ENCODE measurements at places on chromosomes 4 and X. TPM values are rescaled to one million over a fixed set of nuclear protein-coding genes. Genes with fewer than 3 reads are reported as not detected.

The LDOC1 gene
- 27.0 TPM for total RNA-seq

GRCh38 chr4:92128676-92129075, 175.1 kb upstream of the GRID2 start:
- no peaks in the 10 kb centered on the region for H3K27me3 ChIP-seq
- H3K36me3 ChIP-seq = no peaks in the 10 kb centered on the region
- no peak overlapping the region for H3K4me3 ChIP-seq
- no peak overlapping the region for H3K27ac ChIP-seq
- no peak for DNase-seq

The NKX3-2 gene
- 1.9 TPM for total RNA-seq

The RHOXF2B gene
- not detected for total RNA-seq

- H3K4me3 ChIP-seq = no peak overlapping the region
- peaks cover 3% of the 10 kb centered on the region for H3K4me1 ChIP-seq
- H3K27me3 ChIP-seq = no peaks in the 10 kb centered on the region
These were observed 64.5 kb upstream of the FRAS1 start for GRCh38 chr4:77992581-77992980.

GRCh38 chrX:40012868-40013265, 84.9 kb downstream of the BCOR start:
- peak overlapping the region; percentile 76 for H3K4me3 ChIP-seq
- H3K4me1 ChIP-seq = peaks cover 3% of the 10 kb centered on the region
- peaks cover 53% of the 10 kb centered on the region for H3K27me3 ChIP-seq
- H3K27ac ChIP-seq = no peak overlapping the region

DNA sequence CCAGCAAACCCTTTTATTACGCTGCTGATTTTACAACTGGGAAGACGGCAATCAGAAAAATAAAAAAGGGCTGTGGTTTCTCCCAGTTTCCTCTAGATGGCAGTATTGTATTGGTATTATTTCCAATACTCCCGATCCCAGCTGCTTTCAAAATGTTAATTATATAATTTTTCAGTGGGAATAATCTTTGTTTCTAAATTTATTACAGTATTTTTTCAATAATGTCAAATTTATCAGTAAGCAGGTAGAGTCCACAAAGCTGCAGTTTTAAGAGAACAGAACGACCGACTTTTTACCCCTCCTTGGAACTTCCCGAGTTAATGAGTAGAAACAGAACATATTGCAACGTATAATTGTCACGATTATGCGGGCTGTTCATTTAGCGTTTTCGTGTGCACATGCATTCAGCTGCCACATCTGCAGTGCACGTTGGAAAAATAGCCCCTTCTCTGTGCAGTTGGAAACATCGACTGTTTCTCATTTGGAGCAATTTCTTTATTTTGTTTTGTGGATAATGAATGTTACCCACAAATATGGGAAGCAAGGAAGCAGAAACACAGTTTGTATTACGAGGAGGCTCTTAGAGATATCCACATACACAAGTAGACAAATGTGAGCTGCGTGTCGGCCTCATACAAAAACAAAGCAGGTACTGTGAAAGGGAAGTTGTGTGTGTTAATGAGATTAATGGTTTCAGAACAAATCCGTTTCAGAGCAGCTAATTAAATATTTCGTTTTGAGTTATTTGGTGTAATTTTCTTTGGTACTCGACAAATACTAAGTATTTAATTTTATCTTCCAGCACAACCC, 188.0 kb downstream of the STIM2 start:
- no peaks in the 10 kb centered on the region for H3K27me3 ChIP-seq
- H3K4me3 ChIP-seq = no peak overlapping the region
- no peak for DNase-seq
- no peak overlapping the region for H3K27ac ChIP-seq
- H3K36me3 ChIP-seq = no peaks in the 10 kb centered on the region
- no peaks in the 10 kb centered on the region for H3K4me1 ChIP-seq

- DNase-seq = no peak
- H3K4me3 ChIP-seq = no peak overlapping the region
- H3K36me3 ChIP-seq = no peaks in the 10 kb centered on the region
- peaks cover 6% of the 10 kb centered on the region for H3K4me1 ChIP-seq
- no peak overlapping the region for H3K27ac ChIP-seq
These were observed 48.1 kb upstream of the RASGEF1B start for GRCh38 chr4:81519856-81520255.

DNA sequence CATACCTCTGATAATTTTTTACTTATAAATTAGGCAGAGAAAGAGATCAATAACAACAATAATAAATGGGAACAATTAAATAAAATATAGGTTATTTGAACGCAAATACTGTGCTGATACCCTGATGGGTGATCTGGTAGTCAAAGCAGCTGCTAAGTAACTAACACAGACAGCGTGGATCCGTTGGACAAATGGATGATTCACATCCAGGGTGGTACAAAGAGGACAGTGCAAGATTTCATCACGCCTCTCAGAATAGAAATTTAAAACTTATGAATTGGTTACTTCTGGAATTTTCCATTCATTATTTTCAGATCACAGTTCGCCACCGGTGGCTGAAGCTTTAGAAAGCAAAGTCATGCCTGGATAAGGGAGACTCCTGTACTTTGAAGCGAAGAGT, 1066.0 kb upstream of the ADGRL3 start:
- no peaks in the 10 kb centered on the region for H3K36me3 ChIP-seq
- H3K4me1 ChIP-seq = no peaks in the 10 kb centered on the region
- no peaks in the 10 kb centered on the region for H3K27me3 ChIP-seq
- no peak for DNase-seq
- H3K4me3 ChIP-seq = no peak overlapping the region
- H3K27ac ChIP-seq = no peak overlapping the region

- peaks cover 14% of the 10 kb centered on the region for H3K4me1 ChIP-seq
- DNase-seq = no peak
- peak overlapping the region; percentile 39 for H3K27ac ChIP-seq
- peaks cover 7% of the 10 kb centered on the region for H3K36me3 ChIP-seq
- H3K27me3 ChIP-seq = no peaks in the 10 kb centered on the region
These were observed 12.8 kb upstream of the GPR82 start for GRCh38 chrX:41711021-41711667.

- no peak for DNase-seq
- no peak overlapping the region for H3K4me3 ChIP-seq
- no peaks in the 10 kb centered on the region for H3K27me3 ChIP-seq
- H3K4me1 ChIP-seq = peaks cover 14% of the 10 kb centered on the region
These were observed 9.0 kb upstream of the CD99L2 start for GRCh38 chrX:150907474-150907873.

DNA sequence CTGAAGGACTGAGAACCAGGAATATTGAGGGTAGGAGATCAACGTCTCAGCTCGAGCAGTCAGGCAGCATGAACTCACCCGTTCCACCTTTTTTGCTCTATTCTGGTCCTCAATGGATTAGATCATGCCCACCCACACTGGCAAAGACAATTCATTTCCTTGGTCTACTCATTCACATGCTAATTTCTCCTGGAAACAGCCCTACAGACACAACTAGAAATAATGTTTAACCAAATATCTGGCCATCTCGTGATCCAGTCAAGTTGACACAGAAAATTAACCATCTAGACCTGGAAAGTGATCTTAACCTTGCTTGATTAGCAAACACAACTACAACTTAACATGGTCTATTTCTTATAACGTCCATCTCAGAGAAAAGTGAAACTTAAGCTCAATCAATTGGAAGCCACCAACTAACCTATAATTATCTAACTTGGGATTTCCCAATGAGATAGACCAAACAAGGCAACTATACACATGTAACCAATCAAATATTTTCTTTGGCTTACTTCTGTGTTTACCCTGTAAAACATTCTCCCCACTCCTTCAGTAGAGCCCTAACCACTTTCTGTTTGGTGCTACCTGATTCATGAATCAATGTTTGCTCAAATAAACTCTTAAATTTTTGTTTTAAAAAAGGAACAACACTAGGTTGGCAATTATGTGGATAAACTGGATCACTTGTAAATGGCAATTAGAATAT, 69.7 kb upstream of the MAMLD1 start:
- no peaks in the 10 kb centered on the region for H3K36me3 ChIP-seq
- H3K27ac ChIP-seq = no peak overlapping the region

The POLN gene
- total RNA-seq = 1.5 TPM

GRCh38 chr4:37936889-37937498, 23.2 kb upstream of the PTTG2 start:
- DNase-seq = no peak
- no peaks in the 10 kb centered on the region for H3K4me1 ChIP-seq
- no peaks in the 10 kb centered on the region for H3K27me3 ChIP-seq
- peaks cover 4% of the 10 kb centered on the region for H3K36me3 ChIP-seq
- H3K27ac ChIP-seq = no peak overlapping the region
- H3K4me3 ChIP-seq = no peak overlapping the region

DNA sequence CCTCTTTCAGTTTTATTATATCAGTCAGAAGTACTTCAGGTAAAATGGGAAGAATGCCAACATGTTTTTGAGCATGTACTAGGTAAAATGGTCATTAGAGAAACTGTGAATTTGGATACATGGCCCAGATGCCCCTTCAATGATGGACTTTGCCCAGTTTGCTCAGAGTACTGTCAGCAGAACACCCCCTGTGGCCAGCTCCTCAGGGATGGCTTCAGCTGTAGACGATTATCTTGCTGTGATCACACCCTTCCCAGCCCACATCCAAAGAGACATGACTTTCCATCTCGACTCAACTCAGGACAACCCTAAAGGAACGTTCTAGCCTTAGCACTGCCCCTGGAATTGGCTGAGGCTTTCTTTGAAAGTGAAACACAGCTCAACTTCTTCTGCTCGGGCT, 439.1 kb downstream of the PACRGL start:
- no peaks in the 10 kb centered on the region for H3K4me1 ChIP-seq
- H3K4me3 ChIP-seq = no peak overlapping the region
- no peak for DNase-seq
- no peaks in the 10 kb centered on the region for H3K27me3 ChIP-seq

The NPY5R gene
- 5.7 TPM for total RNA-seq

- no peaks in the 10 kb centered on the region for H3K36me3 ChIP-seq
- H3K4me1 ChIP-seq = peaks cover 3% of the 10 kb centered on the region
- no peak overlapping the region for H3K4me3 ChIP-seq
- no peak for DNase-seq
These were observed 21.5 kb upstream of the LRAT start for GRCh38 chr4:154722262-154722661.

DNA sequence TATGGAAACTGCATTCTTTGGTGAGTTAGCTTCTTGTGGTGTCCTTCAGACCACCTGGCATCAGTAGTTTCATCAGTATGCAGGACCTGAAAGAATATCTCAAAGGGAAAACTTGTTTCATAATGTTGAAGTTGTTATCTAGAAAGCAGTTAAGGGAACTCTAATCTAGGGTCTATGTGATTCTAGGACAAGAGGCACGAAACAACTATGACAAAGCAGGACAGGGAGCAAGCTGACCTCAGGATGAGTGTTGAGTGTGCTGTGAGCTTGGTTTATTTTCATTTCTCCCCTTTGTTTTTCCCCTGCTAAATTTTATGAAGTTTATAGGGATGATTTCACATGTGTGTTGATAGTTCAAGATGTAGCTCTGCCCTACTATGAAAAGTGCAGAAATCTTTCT, 65.7 kb downstream of the MXRA5 start:
- peaks cover 17% of the 10 kb centered on the region for H3K36me3 ChIP-seq
- no peak for DNase-seq
- H3K4me3 ChIP-seq = no peak overlapping the region
- H3K27me3 ChIP-seq = no peaks in the 10 kb centered on the region
- H3K27ac ChIP-seq = no peak overlapping the region
- H3K4me1 ChIP-seq = no peaks in the 10 kb centered on the region

The REELD1 gene
- total RNA-seq = not detected

The HSD17B13 gene
- total RNA-seq = not detected

The FAM241A gene
- total RNA-seq = 0.13 TPM

The POU3F4 gene
- 0.20 TPM for total RNA-seq

The CXorf65 gene
- not detected for total RNA-seq

DNA sequence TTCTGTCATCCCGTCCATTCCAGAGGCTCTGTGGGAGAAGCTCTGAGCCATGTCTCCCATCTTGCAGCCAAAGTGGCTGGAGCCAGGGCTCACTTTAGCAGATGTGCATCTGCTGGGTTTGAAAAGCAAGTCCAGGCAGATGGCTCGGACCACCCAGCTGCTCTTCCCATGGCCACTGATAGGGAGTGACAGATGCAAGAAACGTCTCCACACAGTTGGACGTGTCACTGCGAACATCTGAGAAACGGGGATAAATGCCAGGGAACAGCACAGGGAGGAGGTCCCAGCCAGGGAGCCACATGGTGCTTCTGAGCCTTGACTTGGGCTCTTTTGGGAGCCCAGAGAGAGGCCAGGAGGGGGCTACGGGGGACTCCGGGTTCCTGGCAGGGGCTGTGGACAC, 242.3 kb downstream of the AFAP1 start:
- H3K27ac ChIP-seq = no peak overlapping the region
- no peak overlapping the region for H3K4me3 ChIP-seq
- H3K4me1 ChIP-seq = no peaks in the 10 kb centered on the region
- no peaks in the 10 kb centered on the region for H3K36me3 ChIP-seq
- DNase-seq = no peak

- peaks cover 2% of the 10 kb centered on the region for H3K4me1 ChIP-seq
- no peaks in the 10 kb centered on the region for H3K27me3 ChIP-seq
- H3K4me3 ChIP-seq = no peak overlapping the region
- H3K36me3 ChIP-seq = no peaks in the 10 kb centered on the region
- DNase-seq = no peak
- no peak overlapping the region for H3K27ac ChIP-seq
These were observed 17.2 kb downstream of the SLC39A8 start for GRCh38 chr4:102328045-102328444.

The F8A3 gene
- 5.6 TPM for total RNA-seq

DNA sequence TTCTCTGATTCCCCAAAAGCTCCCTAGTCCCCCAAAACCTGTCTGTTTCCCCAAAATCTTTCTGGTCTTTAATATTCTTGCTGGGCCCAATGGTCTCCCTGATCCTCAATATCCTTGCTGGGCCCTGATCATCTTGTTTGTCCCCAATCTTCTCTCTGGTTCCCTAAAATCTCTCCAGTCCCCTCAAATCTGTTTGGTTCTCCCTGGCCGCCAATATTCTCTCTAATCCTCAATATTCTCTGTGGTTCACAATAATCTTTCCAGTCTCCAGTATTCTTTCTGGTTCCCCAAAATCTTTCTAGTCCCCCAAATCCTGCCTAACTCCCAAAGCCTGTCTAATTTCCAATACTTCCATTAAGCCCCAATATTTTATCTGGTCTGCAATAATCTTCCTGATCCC, 18.5 kb downstream of the P2RY8 start:
- no peaks in the 10 kb centered on the region for H3K36me3 ChIP-seq
- DNase-seq = no peak
- H3K27me3 ChIP-seq = no peaks in the 10 kb centered on the region

GRCh38 chr4:113636877-113637276, 124.7 kb downstream of the CAMK2D start:
- H3K27me3 ChIP-seq = no peaks in the 10 kb centered on the region
- H3K27ac ChIP-seq = no peak overlapping the region
- no peaks in the 10 kb centered on the region for H3K36me3 ChIP-seq
- H3K4me1 ChIP-seq = no peaks in the 10 kb centered on the region
- no peak for DNase-seq
- no peak overlapping the region for H3K4me3 ChIP-seq

The MND1 gene
- total RNA-seq = 21.0 TPM

DNA sequence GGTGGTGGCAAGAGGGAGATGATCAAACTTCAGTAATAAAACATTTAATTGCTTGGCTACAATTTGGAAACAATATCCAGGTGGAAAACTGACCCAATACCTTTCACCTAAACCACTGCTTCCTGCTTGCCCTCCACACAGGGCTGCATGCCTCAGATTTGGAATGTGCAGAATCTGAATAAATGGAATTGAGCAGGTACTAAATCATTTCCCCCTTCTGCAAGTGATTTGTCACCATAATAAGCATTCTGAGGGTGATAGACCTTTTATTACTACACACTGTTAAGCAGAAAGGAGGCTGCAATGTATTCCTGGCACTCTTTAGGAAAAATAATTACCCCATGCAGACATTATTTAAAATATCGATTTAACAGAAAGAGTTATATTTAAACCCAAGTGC, 291.8 kb downstream of the IDS start:
- H3K36me3 ChIP-seq = peaks cover 2% of the 10 kb centered on the region
- no peak overlapping the region for H3K4me3 ChIP-seq
- no peaks in the 10 kb centered on the region for H3K27me3 ChIP-seq
- no peak for DNase-seq
- no peak overlapping the region for H3K27ac ChIP-seq
